ENCODE measurements at places on chromosomes 5 and 9.

- no peak for DNase-seq
Measured at GRCh38 chr5:138803935-138804334, 50.7 kb downstream of the CTNNA1 start.

- no peak for DNase-seq
Measured at GRCh38 chr5:89036166-89036565, 153.2 kb upstream of the MEF2C start.

DNA sequence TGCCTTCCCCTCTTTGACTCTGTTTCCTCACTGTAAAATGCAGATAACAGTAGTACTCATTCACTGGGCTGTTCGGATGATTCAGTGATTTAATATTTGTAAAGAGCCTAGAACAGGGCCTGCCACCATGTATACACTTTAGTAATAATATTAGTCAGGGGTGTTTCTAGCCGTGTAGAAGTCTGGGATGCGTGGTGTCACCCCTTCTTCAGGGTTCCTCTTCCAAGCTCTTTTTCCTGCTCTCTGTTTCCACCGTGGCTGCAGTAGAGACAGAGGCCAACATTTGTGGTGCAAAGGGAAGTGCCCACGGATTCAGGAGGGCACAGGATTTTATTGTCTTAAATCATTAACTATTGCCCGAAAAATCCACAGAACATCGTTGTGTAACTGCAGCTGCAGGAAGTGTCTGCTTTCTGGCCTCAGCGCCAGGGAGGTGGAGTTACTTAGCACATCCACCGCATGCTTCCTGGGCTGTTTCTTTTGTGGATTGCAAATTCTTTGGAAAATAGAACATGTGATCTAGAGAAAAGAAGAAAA, 61.7 kb downstream of the TRIO start:
- peak; percentile 88 for DNase-seq

GRCh38 chr5:534743-535671, 10.8 kb upstream of the SLC9A3 start:
- peak; percentile 73 for DNase-seq

GRCh38 chr9:85420750-85421149, 321.0 kb downstream of the AGTPBP1 start:
- no peak for DNase-seq

DNA sequence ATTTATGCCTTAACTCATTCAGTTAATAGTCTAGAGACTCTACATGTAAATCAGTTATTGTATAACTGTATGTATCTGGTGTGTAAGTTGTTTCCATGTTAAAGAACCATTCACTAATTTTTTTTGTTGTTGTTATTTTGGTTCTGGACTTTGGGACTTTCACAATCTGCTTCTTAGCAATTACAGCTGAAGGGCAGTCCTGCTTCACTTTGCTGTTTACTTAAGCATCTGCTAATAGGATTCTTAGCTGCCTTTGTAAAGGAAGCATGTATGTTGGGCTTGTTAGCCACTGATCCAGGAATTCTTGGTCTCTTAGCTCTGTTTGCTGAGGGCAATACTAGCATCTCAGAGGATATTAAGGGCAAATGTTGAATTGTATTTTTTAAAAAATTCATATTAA, 97.0 kb downstream of the FOCAD start:
- no peak for DNase-seq

GRCh38 chr5:97666783-97667182, 483.7 kb upstream of the RIOK2 start:
- no peak for DNase-seq

DNA sequence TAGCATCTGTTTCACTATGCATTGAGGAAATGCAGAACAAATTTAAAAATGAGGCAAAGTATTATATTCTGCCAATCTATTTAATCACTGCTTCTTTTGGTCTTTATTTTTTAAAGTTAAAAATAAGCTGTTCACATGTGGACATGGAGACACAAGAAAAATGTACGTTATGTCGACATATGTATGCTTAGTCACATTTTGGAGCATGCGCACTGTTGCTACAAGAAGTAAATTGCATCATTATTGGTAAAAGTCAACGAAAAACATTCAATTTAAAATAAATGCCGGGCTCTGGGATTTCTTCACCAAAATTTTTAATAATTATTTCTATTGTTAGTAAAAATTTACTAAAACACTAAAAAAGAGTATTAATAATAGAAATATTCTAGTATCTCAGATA, 876.3 kb upstream of the CTNND2 start:
- DNase-seq, result no peak

DNA sequence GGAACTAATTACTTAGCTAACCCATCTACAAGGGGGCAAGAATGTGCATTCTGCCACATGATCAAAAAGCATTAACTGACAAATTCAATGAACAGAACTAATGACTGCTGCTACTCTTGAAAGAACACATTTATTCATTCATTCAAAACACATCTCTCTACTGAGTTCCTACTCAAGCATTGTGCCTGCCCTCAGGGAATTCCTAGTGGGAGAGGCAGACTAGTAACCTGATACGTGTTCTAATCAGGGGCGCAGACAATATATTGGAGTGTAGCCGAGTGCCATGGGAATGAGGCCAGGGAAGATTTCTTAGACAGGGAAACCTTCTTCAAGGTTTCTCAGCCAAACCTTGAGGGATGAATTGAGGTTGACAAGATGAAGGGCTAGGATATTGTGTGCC, 56.7 kb upstream of the PAPPA start:
- no peak for DNase-seq

DNA sequence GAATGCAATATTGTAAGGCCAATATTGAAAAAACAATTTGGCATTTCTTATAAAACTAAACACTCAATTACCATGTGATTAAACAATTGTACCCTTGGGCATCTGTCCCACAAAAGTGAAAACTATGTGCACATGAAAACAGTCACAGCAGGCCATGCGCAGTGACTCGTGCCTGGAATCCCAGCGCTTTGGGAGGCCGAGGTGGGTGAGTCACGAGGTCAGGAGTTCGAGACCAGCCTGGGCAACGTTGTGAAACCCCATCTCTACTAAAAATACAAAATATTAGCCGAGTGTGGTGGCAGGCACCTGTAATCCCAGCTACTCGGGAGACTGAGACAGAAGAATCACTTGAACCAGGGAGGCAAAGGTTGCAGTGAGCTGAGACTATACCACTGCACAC, 343.7 kb downstream of the DMRTA1 start:
- DNase-seq, result no peak

GRCh38 chr5:97191893-97192292, 8.8 kb upstream of the RIOK2 start:
- no peak for DNase-seq

GRCh38 chr5:174903172-174903732, 178.9 kb downstream of the MSX2 start:
- DNase-seq, result no peak

DNA sequence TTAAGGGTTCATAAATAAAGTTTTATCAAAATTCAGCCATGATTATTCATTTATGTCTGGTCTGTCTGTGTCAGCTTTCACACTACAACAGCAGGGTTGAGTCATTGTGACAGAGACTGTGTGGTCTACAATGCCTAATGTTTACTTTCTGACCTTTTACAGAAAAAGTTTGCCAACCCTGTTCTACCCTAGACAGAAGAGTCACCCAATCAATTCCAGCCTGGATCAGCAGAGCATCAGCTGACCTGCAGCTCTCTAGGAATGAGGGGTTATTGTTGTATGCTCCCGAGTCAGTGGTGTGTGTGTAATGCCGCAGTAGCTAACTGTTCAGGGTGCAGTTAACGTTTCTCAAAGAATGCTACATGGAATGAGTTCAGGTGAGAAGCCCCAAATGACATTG, 87.3 kb downstream of the HRH2 start:
- DNase-seq, result no peak

Measured in posterior vena cava (tissue), 2 donors.